ENCODE measurements at places on chromosomes 3 and 15.

DNA sequence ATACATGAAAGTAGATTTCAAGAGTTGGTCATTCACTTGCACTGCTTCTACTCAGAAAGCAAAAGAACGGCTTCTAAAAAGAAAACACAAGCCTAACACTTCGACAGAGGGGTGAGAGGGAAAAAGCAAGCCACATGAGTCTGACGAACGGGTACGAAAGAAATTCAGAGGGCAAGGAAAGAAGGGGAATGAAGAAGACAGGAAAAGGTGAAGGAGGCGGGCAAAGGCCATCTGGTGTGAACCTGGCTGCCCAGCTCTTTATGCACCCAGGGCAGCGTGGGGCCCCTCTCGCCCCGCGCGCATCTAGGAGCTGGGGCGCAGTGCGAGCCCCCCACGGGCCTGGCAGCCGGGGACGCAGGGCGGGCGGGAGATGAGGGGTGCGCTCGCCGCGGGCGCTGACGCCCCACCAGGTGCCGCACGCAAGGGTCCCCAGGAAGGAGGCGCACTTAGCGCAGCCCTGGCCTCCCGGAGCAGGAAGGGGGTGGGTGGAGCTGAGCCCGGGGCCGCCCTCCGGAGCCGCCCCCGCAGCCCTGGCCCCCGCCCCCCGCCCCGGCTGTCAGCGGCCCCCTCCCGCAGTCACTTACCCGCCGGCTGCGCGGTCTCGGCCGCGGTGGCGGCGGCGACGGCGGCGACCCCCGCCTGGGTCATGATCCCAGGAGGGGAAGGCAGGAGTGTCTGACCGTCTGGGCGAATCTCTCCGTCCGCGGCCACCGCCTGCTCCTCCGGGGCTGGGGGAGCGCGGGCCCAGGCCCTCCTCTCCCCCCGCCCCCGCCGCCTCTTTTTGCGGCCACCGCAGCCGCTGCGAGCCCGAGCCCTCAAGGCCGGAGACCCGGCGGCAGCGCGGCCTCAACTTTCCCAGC is at the start of gene USF3:
USF3 (minus strand) TSS at position 857 of the 860 bp plus-strand sequence. CDS start 21,764 bp downstream, outside the sequence.
- no peak for DNase-seq

- no peak for DNase-seq
These were observed 65.0 kb downstream of the FRMD4B start for GRCh38 chr3:69320871-69321271.

DNA sequence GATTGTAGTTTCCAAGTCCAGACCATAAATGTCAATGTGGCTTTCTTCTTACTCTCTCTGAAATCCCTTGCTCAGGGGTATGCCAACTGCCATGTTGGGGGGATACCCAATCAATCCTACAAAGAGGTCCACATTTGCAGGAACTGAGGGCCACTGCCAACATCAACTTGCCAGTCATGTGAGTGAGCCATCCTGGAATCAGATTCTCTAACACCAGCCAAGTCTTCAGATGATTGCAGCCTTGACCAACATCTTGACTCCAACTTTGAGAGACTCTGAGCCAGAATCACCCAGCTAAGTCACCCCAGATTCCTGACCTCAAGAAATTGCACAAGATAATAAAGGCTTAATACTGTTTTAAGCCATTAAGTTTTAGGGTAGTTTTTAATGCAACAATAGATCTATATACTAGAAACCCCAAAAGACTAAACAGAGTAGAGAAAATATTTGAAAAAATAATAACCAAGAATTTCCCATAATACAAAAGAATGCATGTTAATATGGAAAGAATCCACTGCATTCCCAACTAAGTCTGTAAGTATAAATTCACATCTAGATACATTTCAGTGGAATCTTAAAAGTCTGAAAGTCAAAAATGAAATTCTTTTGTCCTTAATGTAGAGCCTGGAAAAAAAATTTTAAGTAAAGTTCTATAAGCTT is 22.4 kb downstream of the ISG20 start:
- no peak for DNase-seq

DNA sequence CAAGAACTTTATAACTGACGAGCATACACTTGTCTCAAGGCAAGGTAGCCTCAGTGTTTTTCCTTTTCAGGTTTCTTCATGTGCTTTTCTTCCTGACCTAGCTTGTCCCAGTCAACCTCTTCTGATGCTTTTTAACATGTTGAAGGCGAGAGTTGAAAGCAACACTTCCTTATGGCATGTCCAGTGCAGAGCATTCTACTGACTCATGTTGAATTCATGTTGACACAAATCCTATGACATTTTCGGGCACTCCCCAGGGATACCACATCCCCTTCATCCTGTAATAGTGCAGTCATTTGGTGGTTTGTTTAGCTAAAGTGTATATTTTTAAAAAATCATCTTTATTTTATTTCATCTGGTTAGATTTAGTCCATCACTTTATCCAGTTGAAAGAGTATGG is 75.9 kb upstream of the CBLB start:
- DNase-seq: no peak

Measured in astrocyte of the cerebellum (primary cell).